ENCODE measurements at places on chromosomes 11 and 22. TPM values are rescaled to one million over a fixed set of nuclear protein-coding genes. Genes with fewer than 3 reads are reported as not detected.

The LDHAL6A gene
- 0.19 TPM for total RNA-seq

The AIFM3 gene
- total RNA-seq: not detected

The SCGB1A1 gene
- not detected for total RNA-seq

The ARHGEF17 gene
- total RNA-seq: 0.07 TPM

The FAM118A gene
- 55.0 TPM for total RNA-seq

The TBX1 gene
- not detected for total RNA-seq

The EMID1 gene
- not detected for total RNA-seq

The SEPTIN3 gene
- total RNA-seq: 2.2 TPM

The ADAMTS15 gene
- not detected for total RNA-seq

The DGCR6L gene
- total RNA-seq: 26.9 TPM

DNA sequence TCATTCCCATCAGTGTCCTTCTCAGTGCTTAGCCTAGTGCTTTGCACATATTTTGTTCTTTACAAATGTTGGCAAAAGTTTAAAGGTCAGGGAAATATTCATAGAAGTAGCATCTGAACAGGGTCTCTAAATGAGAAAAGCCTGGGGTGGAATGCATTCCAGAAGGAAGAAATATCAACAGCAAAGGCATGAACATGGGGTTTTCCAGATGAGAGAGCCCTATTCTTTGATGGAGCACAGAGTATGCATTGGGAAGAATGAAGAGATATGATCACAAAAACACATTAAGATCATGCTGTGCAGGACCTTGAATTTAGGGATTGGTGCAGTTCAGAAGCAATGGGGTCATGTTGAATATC, 140.2 kb downstream of the SNX19 start:
- no peak for DNase-seq
- no peak overlapping the region for H3K4me3 ChIP-seq
- H3K4me1 ChIP-seq: no peaks in the 10 kb centered on the region
- H3K27ac ChIP-seq: no peak overlapping the region
- no peaks in the 10 kb centered on the region for H3K27me3 ChIP-seq

DNA sequence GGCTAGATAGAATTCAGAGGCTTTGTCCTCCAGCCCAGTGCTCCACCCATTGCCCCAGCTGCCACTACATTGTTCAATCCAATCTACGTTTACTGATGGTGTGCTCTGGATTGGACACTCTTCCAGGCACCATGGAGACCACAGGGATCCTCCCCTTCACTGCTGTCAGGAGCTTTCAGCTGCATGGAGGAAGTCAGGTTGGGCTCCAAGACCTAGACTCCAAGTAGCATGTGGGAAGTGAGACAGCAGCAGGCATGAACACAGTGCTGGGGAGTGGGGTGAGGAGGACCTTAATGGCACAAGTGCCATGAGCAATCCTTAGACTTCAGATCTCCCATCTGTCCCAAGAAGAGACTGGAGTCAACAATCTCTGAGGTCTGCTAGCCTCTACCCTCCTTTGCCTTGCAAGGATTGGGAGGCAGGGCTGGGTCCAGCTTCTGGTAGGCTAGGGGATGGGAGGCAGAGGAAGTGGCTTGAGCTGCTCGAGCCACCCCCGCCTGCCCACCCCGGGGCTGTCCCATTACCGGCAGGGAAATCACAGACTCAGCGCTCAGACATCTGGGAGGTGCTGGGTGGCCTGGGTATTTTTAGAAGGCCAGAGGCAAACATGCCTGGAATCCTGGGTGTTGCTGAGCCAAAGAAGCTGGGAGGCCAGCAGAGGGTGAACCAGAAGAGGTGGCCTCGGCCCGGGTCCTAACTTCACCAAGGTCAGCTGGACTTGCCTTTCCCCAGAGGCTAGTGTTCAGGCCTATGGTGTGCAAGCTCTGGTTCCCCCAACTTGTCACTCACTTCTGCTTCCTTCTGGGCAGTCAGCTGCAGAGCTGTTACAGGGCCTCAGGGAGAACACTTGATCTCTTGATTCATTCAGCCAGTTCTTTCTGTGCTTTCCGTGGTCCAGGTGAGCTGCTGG, 15.2 kb upstream of the FCHSD2 start:
- no peaks in the 10 kb centered on the region for H3K36me3 ChIP-seq
- no peak overlapping the region for H3K4me3 ChIP-seq
- peaks cover 39% of the 10 kb centered on the region for H3K4me1 ChIP-seq
- no peak overlapping the region for H3K27ac ChIP-seq
- H3K27me3 ChIP-seq: no peaks in the 10 kb centered on the region
- peak; percentile 33 for DNase-seq

- no peaks in the 10 kb centered on the region for H3K27me3 ChIP-seq
- H3K27ac ChIP-seq: no peak overlapping the region
- H3K4me3 ChIP-seq: no peak overlapping the region
- DNase-seq: no peak
Observed at GRCh38 chr11:2963761-2964160, 28.4 kb downstream of the NAP1L4 start.

GRCh38 chr11:78216571-78217287, 28.0 kb downstream of the USP35 start:
- H3K4me1 ChIP-seq: peaks cover 7% of the 10 kb centered on the region
- peak overlapping the region; percentile 3 for H3K27ac ChIP-seq
- no peak overlapping the region for H3K4me3 ChIP-seq
- H3K36me3 ChIP-seq: peaks cover 12% of the 10 kb centered on the region
- DNase-seq: no peak
- no peaks in the 10 kb centered on the region for H3K27me3 ChIP-seq

DNA sequence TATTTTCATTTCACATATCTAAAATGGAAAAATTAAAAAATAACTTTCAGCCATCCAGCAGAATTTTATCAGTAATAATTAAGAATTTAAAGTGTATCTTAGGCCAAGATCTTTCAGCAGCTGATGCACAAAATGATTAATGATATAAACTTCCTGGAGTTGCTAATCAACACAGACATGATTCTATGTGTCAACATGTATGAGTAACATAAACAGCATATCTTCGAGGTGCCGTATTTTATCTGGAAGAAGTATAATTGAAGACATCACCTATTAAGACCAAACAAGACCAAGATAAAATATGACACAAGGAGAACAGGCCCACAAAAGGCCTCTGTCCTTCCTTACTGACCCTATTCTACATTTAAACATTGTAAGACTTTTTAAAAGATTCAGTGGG, 45.2 kb downstream of the SLC5A12 start:
- no peaks in the 10 kb centered on the region for H3K36me3 ChIP-seq
- no peaks in the 10 kb centered on the region for H3K27me3 ChIP-seq
- no peaks in the 10 kb centered on the region for H3K4me1 ChIP-seq
- H3K4me3 ChIP-seq: no peak overlapping the region
- no peak overlapping the region for H3K27ac ChIP-seq
- no peak for DNase-seq

GRCh38 chr22:33470456-33470855, 412.3 kb upstream of the SYN3 start:
- H3K36me3 ChIP-seq: no peaks in the 10 kb centered on the region
- H3K27ac ChIP-seq: no peak overlapping the region
- DNase-seq: no peak
- H3K4me1 ChIP-seq: no peaks in the 10 kb centered on the region

- peaks cover 5% of the 10 kb centered on the region for H3K4me1 ChIP-seq
- no peaks in the 10 kb centered on the region for H3K36me3 ChIP-seq
- peaks cover 52% of the 10 kb centered on the region for H3K27me3 ChIP-seq
- DNase-seq: no peak
- no peak overlapping the region for H3K4me3 ChIP-seq
- H3K27ac ChIP-seq: no peak overlapping the region
Observed at GRCh38 chr22:36817525-36817848, 652 bp upstream of the PVALB start.

- H3K36me3 ChIP-seq: no peaks in the 10 kb centered on the region
- H3K27ac ChIP-seq: no peak overlapping the region
- peaks cover 9% of the 10 kb centered on the region for H3K4me1 ChIP-seq
Observed at GRCh38 chr11:111406091-111406490, 27.0 kb upstream of the POU2AF1 start.

DNA sequence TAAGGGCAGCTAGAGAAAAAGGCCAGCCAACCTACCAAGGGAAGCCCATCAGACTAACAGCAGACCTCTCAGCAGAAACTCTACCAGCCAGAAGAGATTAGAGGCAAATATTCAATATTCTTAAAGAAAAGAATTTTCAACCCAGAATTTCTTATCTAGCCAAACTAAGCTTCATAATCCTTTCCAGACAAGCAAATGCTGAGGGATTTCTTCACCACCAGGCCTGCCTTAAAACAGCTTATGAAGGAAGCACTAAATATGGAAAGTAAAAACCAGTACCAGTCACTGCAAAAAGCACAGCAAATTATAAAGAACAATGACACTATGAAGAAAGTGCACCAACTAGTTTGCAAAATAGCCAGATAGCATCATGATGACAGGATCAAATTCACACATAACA, 30.6 kb upstream of the CASP12 start:
- DNase-seq: no peak
- H3K27ac ChIP-seq: no peak overlapping the region
- no peak overlapping the region for H3K4me3 ChIP-seq
- no peaks in the 10 kb centered on the region for H3K27me3 ChIP-seq
- peaks cover 7% of the 10 kb centered on the region for H3K4me1 ChIP-seq
- H3K36me3 ChIP-seq: peaks cover 21% of the 10 kb centered on the region

- peaks cover 6% of the 10 kb centered on the region for H3K27me3 ChIP-seq
- no peaks in the 10 kb centered on the region for H3K4me1 ChIP-seq
- no peak overlapping the region for H3K27ac ChIP-seq
- no peak for DNase-seq
- no peaks in the 10 kb centered on the region for H3K36me3 ChIP-seq
- no peak overlapping the region for H3K4me3 ChIP-seq
Observed at GRCh38 chr22:43827926-43828724, 16.0 kb upstream of the EFCAB6 start.

GRCh38 chr11:1339066-1339675, 29.7 kb upstream of the TOLLIP start:
- DNase-seq: peak; percentile 8
- H3K36me3 ChIP-seq: no peaks in the 10 kb centered on the region
- H3K27ac ChIP-seq: no peak overlapping the region
- H3K4me1 ChIP-seq: peaks cover 9% of the 10 kb centered on the region
- H3K4me3 ChIP-seq: no peak overlapping the region

GRCh38 chr11:123286761-123287160, 91.7 kb upstream of the CLMP start:
- no peak overlapping the region for H3K27ac ChIP-seq
- no peak for DNase-seq
- H3K36me3 ChIP-seq: no peaks in the 10 kb centered on the region
- peaks cover 13% of the 10 kb centered on the region for H3K27me3 ChIP-seq
- no peaks in the 10 kb centered on the region for H3K4me1 ChIP-seq
- H3K4me3 ChIP-seq: no peak overlapping the region

DNA sequence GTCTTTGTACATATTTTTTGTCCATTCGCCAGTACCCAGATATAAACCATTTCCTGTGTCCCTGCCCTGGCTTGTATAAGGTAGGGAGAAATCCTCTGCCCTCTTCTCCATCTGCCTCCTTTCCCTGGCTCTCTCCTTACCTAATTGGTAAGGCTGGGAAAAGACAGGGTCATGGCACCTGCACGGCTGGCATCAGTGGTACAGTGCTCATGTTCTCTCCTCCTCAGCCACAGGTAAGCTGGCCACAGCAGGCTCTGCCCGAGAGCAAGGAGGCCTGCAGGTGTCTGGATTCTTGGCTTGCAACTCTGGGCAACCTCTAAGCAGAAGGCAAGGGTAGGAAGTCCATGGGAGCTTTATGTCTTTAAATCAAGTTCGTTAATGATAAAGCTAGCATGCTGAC, 419.9 kb downstream of the BUD13 start:
- H3K36me3 ChIP-seq: peaks cover 2% of the 10 kb centered on the region
- no peak overlapping the region for H3K4me3 ChIP-seq
- DNase-seq: no peak
- peaks cover 6% of the 10 kb centered on the region for H3K27me3 ChIP-seq
- H3K4me1 ChIP-seq: no peaks in the 10 kb centered on the region

DNA sequence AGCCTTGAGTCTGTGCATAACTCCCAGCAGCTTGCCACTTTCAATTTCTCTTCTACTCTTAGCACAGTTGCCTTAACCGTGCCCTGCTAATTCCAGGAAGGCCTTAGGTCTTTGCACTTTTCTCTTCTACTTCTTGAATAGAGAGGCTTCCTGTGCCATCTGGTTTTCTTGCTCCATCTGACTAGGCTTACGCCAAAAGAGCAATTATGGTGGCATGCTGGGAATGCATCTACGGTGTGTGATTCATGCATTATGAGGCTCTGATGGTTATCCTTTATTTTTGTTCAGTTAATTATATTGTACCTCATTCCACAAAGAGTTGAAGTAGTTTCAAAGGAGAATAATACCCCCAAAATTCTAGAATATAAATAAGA, 29.4 kb downstream of the SIK2 start:
- no peaks in the 10 kb centered on the region for H3K27me3 ChIP-seq
- peaks cover 20% of the 10 kb centered on the region for H3K4me1 ChIP-seq
- H3K4me3 ChIP-seq: no peak overlapping the region
- H3K36me3 ChIP-seq: peaks cover 3% of the 10 kb centered on the region

- no peak for DNase-seq
- H3K4me1 ChIP-seq: no peaks in the 10 kb centered on the region
- H3K27me3 ChIP-seq: peaks cover 5% of the 10 kb centered on the region
- no peaks in the 10 kb centered on the region for H3K36me3 ChIP-seq
Observed at GRCh38 chr22:47623066-47623762, 860.8 kb downstream of the TBC1D22A start.

DNA sequence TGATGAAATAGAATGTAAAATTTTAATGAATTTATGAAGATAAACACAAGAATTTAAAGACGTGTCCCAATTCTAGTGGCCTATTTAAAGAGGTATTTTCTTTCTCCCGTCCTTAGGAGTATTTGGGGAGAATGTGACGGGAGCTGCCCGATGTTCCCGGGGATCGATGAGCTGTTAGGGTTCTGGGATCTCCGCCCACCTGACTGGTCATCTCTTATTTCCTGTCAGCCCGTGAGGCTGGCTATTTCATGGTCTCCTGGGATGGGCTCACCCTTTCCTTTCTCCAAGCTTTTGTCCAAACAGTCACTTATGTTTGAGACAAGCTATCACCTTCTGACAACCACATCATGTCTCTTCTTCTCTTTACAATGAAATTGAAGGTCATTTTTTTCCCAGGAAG, 16.9 kb upstream of the CLMP start:
- no peak for DNase-seq
- peaks cover 28% of the 10 kb centered on the region for H3K27me3 ChIP-seq
- no peaks in the 10 kb centered on the region for H3K4me1 ChIP-seq
- no peak overlapping the region for H3K27ac ChIP-seq
- H3K4me3 ChIP-seq: no peak overlapping the region

DNA sequence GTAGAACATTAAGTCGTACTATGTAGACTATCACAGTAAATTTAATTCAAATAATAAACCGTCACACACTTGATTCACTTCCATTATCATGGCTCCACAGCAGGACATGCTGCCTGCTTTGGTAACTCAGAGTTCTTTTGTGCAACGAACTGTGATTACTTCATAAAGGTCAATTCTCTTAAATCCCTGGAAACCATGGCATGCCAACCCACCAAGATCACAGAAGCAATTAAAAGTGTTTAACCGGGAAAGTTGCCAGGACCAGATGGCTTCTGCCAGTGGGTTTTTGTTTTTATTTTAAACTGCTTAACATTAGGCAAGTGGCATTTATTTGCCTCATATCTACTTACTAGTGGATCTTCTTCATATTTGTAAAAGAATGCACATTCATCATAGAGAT, 1162.1 kb downstream of the DLG2 start:
- no peak for DNase-seq
- no peaks in the 10 kb centered on the region for H3K27me3 ChIP-seq

All from activated CD4-positive, alpha-beta memory T cell treated with anti-CD3 and anti-CD28 coated beads for 36 hours (primary cell).